Activated naive CD8-positive, alpha-beta T cell treated with anti-CD3 and anti-CD28 coated beads, Interleukin-2, amount 50 U/mL, for 16 hours (primary cell): ENCODE measurements at places on chromosomes 5 and 9.

DNA sequence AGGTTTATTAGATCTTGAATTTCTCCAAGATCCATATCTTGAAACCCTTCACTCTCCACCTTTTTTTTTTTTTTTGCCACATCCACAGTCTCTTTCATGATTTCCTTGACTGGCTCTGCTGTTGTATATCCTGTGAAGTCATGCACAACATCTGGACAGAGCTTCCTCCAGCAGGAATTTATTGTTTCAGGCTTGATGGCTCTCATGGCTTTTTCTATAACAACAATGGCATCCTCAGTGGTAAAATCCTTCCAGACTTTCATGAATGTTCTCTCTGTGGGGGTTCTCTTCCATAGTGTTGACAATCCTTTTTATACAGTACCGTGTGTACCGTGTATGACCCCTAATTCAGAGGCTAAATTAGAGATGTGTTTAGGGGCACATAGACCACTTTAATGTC is 24.0 kb downstream of the RANBP17 start:
- no peak for DNase-seq

- no peak for DNase-seq
These were observed 56.7 kb downstream of the SGCD start for GRCh38 chr5:156383510-156384265.

GRCh38 chr9:20898885-20899554 is 132.4 kb downstream of the HACD4 start:
- DNase-seq, result no peak

GRCh38 chr5:177132136-177133095 is 1.2 kb upstream of the NSD1 start:
- DNase-seq, result no peak

- DNase-seq, result no peak
These were observed 48.2 kb downstream of the SLC1A3 start for GRCh38 chr5:36654564-36654963.

DNA sequence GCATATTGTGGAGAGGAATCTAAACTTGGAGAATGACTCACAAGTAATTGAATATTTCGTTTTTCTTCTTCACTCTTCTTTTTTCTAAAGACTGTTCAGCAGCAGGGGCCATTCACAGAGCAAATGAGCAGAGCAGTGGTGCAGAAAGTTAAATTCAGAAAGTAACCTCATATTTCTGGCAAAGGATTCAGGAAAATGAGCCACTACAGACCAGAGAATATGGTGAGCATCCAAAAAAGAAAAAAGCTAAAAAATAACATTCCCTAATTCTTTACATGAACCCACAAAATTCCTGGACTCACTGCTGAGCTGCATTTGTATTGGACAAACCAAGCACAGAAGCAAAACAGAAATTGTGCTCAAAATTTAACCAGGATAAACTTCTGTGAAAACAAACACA is 1486.8 kb upstream of the C9orf72 start:
- no peak for DNase-seq

DNA sequence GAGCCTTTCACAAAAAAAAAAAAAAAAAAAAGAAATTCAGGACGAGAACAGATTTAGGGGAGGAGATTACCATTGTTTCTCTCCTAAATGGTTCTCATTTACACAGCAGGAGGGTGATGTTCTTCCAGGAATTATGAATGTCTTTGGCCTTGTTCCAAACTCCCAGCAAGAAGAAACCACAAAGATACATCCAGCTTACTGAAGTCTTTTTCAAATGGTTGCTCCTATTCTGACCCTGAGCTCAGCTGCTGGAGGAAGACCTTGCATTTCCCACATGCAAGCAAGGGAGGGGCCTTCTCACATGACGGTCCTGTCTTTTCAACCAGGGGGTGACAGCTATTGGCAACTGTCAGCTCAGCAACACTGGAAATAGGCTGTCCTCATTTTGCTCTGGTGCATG is 203.0 kb upstream of the VLDLR start:
- DNase-seq, result no peak

- no peak for DNase-seq
These were observed 188.9 kb upstream of the ZNF618 start for GRCh38 chr9:113687107-113687679.

GRCh38 chr5:112895682-112896081 is 26.3 kb downstream of the REEP5 start:
- DNase-seq, result no peak

- DNase-seq, result no peak
These were observed 9.3 kb downstream of the PCDHGA12 start for GRCh38 chr5:141439411-141440141.

DNA sequence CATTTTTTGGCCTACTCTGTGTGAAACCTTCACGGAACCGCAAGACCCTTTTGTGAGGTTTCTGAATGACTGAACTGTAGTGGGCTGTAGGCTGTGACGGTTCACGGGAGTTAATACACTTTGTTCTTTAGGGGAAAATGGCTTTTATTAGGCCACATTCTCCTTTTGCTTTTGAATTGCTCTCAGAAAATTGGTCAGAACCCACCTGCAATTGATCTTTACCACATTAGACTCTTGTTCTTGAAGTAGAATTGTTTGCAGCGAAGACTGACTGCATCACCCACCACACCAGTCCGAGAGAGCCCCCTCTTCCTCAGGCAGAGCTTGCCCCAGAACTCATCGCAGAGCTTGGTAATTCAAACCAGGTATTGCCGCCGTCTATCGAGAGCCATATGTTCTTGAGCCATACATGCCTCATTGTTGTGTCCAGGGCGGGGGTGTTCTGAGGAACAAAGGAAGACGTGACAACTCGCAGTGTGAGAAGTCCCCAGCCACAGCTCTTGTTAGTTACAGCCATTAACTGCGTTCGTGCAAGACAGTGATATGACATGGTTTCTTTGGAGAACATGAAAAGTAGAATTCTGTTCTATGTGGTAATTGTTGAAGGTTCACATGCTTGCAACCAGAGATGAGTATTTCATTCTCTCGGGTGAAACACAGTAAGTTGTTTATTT is 166.4 kb upstream of the OTULINL start:
- DNase-seq, result no peak

- DNase-seq, result no peak
These were observed 8.0 kb downstream of the BRD3 start for GRCh38 chr9:134059661-134060395.

- no peak for DNase-seq
These were observed 679 bp downstream of the DOLK start for GRCh38 chr9:128946571-128947276.

GRCh38 chr9:122348288-122348777 is 22.5 kb upstream of the PTGS1 start:
- DNase-seq, result no peak

- no peak for DNase-seq
These were observed 288.8 kb downstream of the ARL15 start for GRCh38 chr5:54021431-54022164.

DNA sequence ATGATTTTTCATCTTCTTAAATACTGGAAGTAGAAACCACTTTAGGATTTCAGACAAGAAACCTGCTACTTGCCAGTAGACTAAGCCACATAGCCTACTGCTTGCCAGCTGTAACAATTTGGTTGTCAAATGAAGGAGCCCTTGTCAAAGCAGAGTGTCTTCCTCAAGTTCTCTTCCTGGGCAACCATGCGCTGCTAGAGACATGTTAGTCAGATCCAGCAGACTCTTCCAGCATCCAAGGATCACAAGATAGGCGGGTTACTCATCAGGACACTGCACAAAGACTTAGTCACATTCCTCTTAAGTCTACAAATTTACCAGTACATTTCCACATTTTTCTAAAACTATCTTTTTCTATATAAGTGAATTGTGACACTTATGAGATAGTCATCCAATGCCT is 24.4 kb downstream of the SKIC3 start:
- DNase-seq, result no peak

DNA sequence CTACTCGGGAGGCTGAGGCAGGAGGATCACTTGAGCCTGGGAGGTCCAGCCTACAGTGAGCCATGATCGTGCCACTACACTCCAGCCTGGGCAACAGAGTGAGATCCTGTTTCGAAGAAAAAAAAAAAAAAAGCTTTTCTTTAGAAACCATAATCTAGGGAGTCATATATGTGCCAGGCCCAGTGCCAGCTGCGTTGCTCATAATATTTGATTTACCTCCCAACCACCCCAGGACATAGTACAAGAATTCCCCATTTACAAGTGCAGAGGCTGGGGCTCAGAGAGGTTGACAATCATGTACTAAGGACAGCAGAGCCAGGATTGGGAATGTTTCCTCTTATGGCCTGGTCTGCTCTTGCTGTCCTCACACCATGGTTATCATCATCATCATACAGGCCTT is 25.1 kb upstream of the TRIM14 start:
- no peak for DNase-seq
